ENCODE measurements at places on chromosomes 11 and 22. TPM values are rescaled to one million over a fixed set of nuclear protein-coding genes. Genes with fewer than 3 reads are reported as not detected.

The SYCE3 gene
- polyA plus RNA-seq, result not detected

The EXPH5 gene
- polyA plus RNA-seq, result 2.9 TPM

The LGR4 gene
- 155 TPM for polyA plus RNA-seq

The LRRC74B gene
- 0.16 TPM for polyA plus RNA-seq

The CCDC116 gene
- polyA plus RNA-seq, result 0.91 TPM

DNA sequence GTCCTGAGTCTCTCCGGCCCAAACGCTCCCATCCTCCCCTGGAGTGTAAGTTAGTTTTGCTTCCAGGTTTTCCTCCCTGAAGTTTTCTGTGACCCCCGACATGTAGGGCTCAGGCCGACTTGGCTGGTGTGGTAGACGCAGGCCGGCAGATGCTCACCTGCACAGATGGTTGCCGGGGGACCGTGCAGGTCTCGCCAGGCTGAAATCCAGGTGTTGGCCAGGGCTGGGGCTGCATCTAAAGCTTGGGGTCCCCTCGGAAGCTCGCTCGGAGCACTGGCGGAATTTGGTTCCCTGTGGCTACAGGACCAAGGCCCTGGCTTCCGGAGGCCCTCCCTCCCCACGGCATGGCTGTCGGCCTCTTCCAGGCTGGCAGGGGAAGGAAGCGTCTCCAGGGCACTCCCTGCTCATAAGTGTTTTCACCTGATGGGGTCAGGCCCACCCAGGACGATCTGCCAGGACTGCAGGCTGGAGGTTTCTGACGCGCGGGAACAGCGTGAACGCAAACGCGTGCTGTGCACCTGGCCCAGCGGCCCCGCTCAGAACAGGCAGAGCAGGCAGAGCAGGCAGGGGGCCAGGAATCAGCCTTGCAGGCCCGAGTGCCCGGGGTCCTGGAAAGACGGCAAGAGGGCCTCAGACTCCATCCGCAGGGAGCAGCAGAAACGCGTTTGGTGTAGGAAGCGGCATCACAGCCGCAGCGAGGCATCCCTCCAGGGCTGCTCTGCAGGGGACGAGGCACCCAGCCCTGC is 258.2 kb downstream of the BRD1 start:
- DNase-seq, result no peak

DNA sequence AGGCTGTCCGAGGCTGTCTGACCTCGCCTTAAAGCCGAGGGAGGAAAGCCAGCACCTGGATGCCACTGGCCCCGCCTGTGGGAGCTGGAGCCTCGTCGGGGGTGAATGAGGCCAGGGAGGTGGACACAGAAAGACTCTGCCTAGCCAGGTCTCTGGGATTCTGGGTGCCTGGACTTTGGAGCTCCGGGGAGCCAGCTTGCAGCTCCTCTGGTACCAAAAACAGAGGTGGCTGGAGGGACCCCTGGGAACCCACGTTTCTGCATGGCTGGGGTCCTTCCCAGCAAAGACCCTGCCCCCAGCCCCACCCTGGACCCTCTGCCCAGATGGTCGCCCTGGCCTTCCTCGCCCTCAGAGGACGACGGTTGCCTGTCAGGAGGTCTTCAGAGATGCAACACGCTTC is 239.7 kb downstream of the BRD1 start:
- DNase-seq, result no peak

- DNase-seq, result no peak
Measured at GRCh38 chr11:129505266-129505665, 129.6 kb downstream of the BARX2 start.

DNA sequence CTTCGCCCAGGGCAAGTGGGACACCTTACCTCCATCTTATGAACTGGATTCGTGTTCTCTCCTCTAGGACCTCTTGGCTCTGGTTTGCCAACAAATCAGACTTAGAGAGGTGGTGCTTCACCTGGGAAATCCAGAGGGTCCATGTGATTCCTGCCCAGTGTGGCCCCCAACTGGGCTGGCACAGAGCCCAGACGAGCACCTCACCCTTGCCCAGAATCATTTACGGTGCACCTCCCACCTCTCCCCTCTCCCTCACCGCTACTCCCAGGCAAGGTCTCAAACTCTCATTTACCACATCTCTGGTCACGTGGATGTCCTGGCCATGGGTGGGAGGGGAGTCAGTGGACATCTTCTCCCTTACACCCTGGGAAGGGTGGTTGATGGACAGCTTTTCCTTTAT is 1.1 kb downstream of the SPATA19 start:
- no peak for DNase-seq

- DNase-seq, result no peak
Measured at GRCh38 chr11:2210366-2211112, 38.9 kb upstream of the TH start.

- no peak for DNase-seq
Measured at GRCh38 chr11:115257678-115258077, 246.5 kb downstream of the CADM1 start.

DNA sequence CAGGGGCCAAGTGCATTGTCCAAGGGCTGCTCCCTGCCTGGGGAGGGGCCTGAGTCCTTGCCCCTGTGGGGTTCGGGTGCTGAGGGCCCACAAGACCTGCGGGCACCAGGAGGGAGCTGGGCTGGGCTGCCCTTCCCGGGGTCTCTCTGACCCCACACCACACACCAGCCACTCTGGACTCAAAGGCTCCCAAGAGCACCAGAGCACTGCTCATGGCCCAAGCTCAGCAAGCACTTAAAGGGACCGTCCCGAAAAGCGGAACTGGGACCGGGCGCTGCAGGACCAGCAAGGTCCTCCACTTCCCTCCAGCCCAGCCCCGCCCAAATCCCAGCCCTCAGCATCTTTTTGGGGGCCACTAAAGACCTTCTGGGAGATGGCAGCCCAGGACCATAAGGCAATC is 5.3 kb downstream of the LSP1 start:
- DNase-seq, result no peak

- DNase-seq, result no peak
Measured at GRCh38 chr11:62778441-62778840, 7.2 kb downstream of the TAF6L start.

DNA sequence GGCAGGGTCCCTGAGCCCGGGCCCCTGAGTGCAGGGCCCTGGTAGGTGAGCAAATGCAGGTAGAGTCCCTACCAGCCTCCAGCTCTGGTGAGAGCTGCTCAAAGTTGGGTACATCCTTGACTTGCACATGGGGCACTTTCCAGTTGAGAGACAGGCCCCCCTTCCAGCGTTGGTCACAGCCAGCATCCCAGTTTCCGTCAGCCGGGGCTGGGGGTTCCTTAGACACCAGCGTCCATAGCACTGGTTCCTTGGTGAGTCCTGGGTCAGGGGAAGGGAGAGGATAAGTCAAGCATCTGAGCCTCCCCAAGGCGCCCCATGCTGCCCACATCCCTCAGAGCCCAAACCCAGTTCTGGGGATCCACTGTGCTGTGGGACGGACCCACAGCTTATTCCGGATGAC is 5.6 kb downstream of the PNPLA5 start:
- no peak for DNase-seq

GRCh38 chr11:119728211-119728626 is 781 bp downstream of the NECTIN1 start:
- DNase-seq, result no peak

DNA sequence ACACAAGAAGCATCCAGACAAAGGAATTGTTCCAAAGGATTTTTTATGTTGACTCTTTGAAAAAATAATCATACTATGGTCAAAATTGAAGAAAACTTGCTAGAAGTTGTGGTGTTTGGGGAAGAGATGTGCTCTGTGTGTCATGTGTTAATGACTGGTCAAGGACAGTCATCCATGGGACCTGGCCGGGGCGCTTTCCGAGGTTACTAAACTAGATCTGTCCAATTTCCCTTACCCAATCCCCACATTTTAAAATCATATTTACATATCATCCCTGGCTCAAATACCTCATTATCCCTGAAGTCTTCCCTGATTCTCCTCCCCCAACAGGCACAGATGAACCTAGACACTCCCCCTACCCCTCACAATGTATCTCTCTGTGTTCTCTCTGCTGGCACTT is 289.4 kb downstream of the TENM4 start:
- no peak for DNase-seq

DNA sequence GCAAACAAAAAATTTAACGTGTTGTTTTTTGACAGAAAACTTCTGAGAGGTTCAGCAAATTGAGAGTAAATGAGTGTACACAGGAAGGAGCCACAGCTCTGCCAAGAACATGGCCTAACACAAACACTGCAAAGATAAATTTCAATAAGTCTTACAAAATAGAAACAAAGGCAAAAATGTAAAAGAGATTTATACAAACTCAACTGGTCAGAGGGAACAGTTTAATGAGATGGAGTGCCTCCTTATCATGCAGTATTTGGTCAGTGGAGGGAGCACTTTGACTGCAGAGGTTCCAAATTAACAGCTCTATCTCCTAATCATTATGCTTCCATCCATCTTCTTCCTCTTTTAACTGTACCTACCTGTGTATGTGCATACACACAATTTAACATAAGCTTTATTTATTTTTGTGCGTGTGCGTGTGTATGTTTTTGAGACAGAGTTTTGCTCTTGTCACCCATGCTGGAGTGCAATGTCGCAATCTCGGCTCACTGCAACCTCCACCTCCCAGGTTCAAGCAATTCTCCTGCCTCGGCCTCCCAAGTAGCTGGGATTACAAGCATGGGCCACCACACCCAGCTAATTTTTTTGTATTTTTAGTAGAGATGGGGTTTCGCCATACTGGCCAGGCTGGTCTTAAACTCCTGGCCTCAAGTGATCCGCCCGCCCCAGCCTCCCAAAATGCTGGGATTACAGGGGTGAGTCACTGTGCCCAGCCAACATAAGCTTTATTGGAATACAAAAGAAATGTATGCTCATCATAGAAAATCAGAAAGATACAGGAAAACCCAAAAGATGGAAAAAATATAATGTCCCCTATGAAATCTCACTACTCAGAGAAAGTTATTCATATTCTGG is 111.9 kb downstream of the MRTFA start:
- DNase-seq, result no peak

GRCh38 chr11:71200172-71200716 is 52.1 kb downstream of the SHANK2 start:
- DNase-seq, result no peak

DNA sequence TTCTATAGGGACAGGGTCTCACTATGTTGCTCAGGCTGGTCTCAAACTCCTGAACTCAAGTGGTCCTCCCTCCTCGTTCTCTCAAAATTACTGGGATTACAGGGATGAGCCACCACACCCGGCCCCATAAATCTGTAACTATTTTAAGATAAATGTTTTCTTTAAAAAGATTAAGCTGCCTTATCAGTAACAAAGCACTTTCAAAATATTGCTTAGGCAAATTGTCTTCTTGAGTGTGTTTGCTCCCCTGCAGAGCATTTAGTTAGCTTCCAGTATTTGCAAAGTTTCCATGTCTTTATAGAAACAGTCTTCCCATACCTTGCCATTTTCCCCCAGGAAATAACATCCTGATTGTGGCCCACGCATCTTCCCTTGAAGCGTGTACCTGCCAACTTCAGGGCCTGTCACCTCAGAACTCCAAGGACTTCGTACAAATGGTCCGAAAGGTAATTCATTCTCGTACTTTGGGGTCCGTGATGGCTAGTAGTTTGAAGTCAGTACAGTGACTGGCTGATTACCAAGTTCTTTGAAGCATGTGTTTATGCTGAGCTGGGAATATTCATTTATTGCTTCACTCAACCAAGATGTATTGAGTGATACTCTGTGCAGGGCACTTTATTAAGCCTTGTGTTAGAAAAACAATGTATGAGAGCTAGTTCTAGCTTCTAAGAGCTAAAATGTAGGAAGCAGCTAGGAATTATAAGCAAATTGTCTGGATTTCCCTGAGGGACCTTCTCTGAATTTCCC is 30.4 kb upstream of the CRTAM start:
- no peak for DNase-seq

DNA sequence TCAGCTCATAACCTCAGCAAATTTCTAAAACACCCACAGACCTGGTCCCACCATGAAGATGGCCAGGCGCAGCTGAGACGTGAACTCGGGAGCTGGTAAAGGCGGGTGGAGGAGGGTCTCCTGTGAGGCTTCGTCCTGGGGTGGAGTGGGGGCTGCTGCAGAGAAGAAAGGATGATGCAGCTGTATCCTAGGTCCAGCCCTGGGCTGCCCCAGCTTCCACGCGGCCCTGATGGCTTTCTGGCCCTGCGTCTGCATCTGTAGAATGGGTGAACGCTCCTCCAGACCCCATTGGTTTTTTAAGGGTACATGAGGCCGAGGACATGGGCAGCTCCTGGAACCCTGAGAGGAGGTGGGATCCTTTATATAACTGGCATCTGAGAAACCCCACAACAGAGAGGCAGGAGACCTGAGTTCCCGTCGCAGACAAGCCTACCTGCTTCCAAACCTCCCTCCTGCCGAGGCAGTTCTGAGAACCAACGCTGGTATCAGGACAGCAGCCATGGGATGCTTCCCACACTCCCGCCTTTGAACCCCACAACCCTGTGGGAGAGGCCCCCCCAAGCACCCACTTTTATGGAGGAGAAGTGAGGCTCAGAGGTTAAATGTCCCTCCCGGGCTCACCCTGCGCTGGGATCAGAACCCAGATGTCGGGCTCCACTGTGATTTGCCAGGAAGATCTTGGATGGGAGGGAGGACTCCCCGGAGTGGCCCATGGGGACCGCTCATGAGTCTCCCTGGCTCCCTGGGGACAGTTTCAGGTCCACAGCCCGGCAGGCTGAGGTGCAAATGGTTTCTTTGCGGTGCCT is 55.2 kb upstream of the FGF3 start:
- DNase-seq, result no peak

DNA sequence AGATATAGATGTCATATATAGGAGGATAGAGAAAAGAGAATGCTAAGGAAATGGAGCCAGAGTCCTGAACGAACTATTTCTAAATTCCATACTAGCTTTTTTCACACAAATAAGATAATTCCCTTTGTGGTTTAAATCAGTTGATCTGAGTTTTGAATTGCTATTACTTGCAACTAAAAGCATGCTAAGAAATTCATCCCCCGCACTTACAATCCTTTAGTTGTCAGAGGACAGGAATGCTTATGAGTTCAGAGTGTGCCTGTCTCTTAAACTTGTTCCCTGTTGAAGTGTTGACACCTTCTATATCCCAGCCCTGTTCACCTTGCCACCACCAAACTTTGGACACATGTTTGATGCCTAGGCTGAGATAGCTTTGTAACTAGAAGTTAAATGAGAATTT is 406.2 kb downstream of the METTL15 start:
- no peak for DNase-seq

GRCh38 chr11:20259506-20259905 is 99.2 kb upstream of the DBX1 start:
- no peak for DNase-seq

Measured in right renal pelvis (tissue), 4 donors.